COLO829 (cell line): ENCODE measurements at places on chromosomes 13 and 19.

GRCh38 chr19:51359294-51359693 lies 6.9 kb downstream of the ETFB start:
- DNase-seq: no peak

DNA sequence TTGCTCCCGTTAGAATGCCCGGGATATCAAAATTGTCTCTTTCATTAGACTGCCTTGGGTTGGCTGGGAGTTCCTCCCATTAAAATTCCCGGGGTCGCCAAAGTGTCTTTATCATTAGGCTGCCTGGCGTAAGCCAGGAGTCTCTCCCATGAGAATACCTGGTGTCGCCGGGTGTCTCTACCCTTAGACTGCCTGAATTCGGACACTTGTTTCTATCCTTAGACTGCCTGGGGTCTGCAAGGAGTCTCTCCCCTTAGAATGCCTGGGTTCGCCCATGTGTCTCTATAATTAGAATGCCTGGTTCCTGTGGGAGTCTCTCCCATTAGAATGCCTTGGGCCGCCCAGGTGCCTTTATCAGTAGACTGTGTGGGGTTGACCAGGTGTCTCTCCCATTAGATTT lies 1538.2 kb downstream of the UQCRFS1 start:
- DNase-seq: no peak

- DNase-seq: no peak
Measured at GRCh38 chr19:5171711-5172110, 168.9 kb downstream of the PTPRS start.

DNA sequence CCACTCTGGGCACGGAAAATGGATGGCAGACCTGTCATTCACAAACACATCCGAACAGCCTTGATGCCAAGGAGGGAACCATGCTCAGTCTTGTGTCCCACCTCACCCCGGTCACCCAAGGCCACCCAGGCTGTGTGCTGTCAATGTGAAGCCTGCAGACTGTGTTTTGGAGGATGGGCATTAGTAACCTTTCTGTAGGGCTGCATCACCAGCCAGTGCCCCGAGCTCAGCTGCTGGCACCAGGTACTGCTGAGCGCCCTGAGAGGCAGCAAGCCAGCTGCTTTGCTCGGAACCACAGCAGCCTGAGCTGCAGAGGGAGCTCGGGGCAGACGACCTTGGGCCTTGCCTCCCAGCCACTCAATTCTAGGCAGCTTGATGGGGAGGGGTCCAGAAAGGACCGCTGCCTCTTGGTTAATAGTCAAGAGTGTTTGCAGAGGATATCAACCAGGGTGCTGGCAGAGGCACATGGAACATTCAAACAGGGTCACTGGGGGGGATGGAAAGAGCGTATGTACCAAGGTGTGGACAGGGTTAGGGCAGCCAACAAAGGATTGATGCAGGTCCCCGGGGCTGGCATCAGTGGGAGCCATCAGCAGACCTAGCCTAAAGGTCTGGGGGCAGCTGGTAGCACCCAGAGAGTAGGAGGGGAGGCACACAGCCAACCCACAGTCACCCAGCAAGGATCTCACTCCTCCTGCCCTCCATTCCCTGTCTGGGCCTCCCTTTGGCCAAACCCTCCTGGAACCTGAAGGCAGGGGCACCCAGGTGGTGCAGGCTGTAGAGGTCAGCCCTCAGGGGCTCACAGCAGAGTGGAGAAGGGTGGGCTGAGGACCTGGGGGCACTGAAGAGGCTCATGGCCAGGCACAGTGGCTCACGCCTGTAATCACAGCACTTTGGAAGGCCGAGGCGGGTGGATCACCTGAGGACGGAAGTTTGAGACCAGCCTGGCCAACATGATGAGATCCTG lies 8.1 kb downstream of the VSTM2B start:
- DNase-seq: no peak

- no peak for DNase-seq
Measured at GRCh38 chr13:27928805-27929753, 9.3 kb downstream of the PDX1 start.

DNA sequence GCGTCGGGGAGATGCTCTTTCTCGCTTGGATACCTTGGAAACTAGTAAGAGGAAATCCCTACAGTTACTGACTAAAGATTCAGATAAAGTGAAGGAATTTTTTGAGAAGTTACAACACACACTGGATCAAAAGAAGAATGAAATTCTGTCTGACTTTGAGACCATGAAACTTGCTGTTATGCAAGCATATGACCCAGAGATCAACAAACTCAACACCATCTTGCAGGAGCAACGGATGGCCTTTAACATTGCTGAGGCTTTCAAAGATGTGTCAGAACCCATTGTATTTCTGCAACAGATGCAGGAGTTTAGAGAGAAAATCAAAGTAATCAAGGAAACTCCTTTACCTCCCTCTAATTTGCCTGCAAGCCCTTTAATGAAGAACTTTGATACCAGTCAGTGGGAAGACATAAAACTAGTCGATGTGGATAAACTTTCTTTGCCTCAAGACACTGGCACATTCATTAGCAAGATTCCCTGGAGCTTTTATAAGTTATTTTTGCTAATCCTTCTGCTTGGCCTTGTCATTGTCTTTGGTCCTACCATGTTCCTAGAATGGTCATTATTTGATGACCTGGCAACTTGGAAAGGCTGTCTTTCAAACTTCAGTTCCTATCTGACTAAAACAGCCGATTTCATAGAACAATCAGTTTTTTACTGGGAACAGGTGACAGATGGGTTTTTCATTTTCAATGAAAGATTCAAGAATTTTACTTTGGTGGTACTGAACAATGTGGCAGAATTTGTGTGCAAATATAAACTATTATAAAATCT lies 2.7 kb upstream of the KCNRG start:
- DNase-seq: no peak

DNA sequence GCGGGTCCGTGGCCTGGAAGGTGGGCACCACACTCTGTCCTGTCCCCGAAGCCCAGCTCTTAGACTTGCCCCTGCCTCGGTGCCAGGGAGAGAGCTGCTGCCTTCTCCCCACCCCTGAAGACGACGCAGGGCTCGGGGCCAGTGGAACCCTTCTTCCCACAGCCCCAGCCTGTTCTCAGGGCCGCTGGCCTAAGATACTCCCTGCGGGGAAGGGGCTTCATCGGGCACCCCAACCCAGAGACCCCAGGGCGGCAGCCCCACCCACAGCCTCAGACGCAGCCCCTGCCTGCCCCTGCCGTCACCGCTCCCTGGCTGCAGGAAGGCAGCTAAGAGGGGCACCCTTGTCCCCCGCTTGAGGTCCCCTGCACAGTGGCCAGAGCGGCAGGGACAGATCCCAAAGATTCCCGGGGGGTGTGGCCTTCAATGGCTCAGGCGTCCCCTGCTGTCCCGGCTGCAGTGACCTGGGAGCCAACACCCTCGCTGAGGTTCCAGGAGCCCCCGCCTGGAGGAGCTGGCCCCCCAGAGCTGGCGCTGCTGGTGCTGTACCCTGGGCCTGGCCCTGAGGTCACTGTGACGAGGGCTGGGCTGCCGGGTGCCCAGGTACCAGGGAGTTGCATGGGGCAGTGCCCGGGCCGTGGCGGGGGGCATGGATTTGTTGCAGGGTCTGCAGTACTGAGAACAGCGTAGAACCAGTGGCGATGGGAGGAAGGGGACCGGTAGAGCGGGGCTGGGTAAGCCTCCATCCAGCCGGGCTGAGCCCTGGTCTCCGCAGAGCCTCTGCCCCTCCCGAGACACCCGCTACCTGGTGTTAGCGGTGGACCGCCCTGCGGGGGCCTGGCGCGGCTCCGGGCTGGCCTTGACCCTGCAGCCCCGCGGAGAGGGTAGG lies 1.0 kb downstream of the AMH start:
- no peak for DNase-seq

DNA sequence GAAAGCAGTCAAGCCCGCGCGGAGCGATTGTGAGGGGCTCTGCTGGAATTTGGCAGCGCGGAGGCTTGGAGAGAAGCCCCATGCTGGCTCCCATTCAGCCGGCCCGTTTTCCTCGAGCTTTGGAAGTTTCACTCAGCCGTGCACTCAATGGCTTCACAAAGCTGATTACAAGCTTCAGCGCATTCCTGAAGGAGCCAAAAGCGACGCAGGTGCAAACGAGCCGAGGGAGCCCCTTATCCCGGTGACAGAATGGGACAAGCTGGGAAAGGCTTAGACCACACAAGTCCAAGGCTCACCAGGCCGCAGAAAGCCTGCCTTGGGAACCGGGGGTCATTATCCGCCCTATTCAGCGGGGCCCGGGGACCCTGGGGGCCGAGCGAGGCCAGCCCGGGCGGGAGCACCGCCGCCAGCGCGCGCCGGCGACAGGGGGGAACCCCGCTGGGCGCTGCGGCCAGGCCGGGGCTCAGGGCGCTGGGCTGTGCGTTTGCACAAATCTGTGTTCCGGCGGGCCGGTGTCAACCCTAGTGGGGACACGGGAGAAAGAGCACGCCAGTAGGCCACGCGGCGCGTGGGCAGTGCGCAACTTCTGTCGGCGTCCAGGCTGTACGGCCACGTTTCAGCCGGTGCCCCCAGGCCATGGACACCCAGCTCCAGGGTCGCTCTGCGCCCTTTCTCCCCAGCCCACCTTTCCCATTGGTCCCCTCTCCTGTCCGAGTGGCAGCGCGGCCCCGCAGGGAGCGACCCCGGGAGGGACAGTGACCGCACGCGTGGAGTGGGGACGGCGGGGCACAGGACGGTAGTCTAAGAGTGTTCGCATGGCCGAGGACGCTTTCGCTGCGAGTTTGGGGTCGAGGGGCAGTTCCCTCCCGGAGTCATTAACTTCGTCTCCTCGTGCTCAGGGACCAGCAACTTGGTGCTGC lies 37.3 kb downstream of the SOX1 start:
- no peak for DNase-seq

DNA sequence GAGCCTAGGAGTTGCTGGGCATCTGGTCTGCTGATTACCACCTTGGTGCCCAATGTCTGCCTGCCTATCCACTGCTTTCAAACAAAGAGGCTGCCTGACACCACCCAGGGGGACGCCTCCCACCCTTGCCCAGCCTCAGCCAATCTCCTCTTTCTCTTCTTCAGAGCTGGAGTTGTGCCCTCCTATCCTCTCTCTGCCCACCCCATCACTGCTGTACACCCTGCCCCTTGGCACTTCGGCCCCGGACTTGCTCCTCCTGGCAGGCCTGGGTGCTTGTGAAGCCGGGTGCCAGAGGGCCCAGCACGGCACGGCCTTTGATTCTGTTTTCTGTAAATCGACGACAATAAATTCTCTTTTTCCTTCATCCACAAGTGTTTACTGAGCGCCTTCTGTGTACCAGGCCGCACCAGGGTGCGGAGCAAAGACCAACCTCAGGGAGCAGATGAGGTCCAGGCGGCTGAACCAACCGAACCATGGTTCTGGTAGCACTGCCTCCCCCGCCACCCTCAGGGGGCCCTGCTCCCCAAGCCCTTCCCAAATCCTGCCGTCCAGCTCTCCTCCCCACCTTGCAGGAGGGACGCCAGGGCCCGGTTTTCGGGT lies 5.0 kb downstream of the RNF225 start:
- DNase-seq: no peak

GRCh38 chr13:98915981-98916380 lies 61.9 kb downstream of the DOCK9 start:
- DNase-seq: no peak

GRCh38 chr19:11288349-11288748 lies 7.6 kb upstream of the TSPAN16 start:
- no peak for DNase-seq

DNA sequence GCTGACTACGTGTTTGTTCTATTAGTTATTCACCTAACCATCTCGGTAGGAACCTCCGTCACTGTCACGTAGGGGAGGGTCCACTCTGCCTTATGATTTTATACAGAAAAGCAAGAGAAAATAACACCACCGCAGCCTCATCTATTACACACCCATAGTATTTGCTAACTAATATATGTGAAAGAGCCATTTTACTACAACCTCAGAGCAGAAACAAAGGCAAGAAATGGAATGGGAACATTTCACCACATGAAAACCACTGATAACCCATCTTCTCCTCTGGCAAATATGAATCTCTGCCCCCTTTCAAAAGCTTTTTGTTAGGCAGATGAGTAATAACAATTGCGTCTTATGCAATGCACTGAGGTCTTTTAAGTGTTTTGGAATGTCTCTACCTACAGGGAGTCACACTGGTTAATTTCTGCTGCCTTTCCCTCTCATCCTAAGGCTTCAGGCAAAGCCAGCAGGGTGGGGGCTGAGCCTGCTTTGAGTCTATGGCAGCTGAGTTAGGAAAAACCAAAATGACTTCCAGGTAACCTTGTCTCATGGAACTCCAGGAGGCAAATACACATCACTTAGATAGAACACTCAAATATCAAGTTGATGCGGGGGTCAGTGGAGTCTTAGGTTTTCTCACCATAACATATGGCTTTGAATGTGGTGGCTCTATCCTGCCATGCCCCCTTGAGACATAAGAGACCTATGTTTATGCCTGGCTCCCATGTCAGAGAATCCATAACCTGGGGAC lies 15.0 kb downstream of the TSHZ3 start:
- DNase-seq: no peak

DNA sequence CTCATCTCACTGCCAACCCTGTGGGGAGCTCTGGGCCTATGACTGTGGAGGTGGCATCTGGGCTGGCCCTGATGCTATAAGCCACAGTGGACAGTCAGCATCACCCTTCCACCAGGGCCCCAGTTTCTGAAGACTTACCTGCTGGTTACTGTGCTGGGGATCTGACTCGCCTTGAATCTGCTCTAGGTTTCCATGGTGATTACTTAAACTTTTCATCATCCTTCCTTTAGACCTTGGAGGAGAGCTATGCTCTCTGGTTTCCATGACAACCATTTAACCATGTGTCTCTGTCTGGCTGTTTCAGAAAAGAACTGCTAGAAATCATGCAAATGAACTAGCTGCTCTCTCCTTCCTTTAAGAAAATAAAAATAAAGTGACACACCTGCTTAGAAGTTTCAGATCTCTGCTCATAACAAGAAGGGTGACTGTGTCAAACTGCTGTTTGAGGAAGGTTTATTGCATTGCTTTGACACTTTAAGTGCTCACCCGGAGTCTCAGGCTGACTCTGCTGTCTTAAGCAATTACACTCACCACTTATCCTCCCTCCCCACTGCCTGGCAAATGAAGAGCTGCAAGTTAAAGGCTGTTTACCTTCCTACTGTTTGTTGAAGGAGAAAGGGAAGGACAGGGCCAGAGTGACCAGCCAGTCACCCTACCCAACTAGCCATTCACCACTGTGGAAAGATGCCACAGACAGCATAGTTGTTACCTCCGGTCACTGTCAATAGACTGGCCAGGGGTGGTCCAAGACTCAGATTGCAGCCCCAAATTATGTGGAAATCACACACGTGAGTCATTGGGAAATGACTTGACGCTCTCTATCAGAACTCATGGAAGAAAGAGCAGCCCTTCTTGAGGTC lies 87.6 kb downstream of the HSPH1 start:
- no peak for DNase-seq

DNA sequence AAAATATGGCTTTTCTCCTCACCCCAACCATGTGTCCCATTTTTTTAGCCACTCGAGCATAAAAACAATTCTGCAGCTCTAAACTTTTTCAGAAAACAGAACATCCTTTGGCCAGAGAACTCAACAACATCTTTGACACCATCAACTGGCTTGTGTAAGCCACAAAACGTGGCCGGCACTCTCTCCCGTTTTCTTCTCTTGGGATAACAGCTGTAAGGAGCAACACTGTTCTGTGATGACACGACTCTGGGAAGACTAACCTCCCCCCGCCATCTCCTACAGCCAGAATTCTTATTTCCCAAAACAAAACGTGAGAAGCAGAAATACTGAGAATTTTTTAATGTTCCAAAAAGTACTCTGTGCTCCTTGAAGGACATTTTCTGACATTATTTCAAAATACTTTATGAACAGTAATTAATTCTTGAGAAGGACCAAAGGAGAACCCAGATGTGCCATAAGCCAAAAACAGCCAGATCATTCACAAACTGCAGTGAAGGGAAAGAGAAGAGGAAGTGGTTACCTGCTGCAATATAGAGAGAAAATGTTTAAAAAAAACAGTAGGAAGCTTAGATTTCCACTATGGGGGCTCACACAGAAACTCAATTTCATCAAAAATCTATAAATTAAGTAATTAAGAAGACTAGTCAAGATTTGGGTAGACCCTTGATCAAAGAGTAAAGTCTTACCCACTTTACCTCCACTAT lies 25.8 kb downstream of the COL4A1 start:
- DNase-seq: no peak
